GM23338 (cell line): ENCODE measurements at places on chromosomes 6 and 20.

DNA sequence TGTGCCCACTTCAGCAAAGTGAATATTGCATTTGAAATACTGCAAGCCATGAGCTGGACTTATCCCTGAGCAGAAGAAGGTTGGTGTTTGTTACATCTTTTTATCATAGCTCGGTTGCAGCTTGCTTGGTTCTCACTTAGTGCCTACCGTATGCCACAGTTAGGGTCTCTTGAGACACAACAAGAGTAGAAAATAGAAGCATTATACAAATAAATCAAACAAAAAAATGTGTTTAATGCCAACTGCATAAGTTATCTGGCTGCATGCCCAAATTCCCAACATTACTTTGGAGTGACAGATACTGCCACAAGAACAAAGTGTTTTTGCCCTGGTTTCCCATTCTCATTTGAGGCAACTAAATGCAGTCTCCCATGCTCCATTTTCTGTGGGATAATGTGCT lies 53.9 kb upstream of the LAMP5 start:
- DNase-seq, result no peak

- DNase-seq, result no peak
Measured at GRCh38 chr6:115720900-115721299, 339.8 kb downstream of the FRK start.

- DNase-seq, result no peak
Measured at GRCh38 chr20:3163099-3164042, 3.7 kb upstream of the FASTKD5 start.

DNA sequence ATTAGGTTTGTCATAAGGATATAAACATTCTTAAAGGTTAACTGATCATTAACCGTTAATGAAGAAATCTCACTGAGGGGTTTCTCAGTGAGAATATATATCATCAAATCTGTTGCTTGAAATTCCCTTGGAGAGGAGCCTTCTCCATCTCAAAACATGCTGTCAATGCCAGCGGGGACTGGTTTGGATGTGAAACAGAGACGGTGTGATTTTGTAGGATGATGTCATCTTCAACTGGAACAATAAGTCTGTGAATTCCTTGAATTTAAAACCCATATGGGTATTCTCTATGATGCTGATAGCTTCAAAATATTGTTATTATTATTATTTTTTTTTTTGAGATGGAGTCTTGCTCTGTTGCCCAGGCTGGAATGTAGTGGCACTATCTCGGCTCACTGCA lies 75.9 kb downstream of the GMPR start:
- no peak for DNase-seq

- DNase-seq, result no peak
Measured at GRCh38 chr6:33936886-33937285, 133.1 kb upstream of the MLN start.

GRCh38 chr6:89596056-89596455 lies 42.5 kb downstream of the LYRM2 start:
- no peak for DNase-seq

DNA sequence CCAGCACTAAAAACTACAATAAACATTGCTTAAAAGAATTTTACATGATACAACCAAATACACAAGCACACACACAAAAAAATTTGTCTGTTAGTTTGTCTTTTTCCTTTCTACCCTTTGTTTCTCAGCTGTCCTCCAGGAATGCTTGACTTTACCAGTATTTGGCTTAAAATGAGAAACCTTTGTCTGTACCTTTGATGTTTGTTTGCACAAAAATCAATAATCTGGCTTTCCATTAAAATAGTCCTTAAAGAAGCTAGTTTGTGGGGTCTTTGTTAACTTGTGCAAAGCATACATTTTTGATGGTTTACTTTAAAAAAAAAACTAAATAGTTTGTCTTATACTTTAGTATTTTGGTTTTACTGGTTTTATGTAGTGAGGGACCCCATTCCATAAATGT lies 49.3 kb downstream of the RPRD1B start:
- DNase-seq, result no peak

DNA sequence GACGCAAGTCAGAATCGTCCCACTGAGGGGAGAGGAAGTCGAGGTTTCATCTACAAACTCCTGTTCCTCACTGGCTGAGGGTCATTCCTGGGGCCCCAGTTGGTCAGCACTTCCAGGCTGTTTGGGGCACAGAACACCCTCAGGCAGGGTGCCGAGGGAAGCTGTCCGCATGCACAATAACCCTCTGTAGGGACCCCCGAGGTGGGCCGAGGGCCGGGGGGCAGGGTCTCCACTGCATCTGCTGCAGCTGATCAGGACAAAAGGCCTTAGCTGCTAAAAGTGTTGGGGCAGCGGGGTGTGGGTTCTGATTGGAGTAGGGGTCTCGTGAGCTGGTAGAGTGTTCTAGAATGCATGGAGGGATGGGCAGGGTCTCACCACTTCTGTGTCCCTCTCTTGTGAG lies 125.1 kb downstream of the TOX2 start:
- no peak for DNase-seq

- DNase-seq, result peak; percentile 77
Measured at GRCh38 chr20:49989234-49990065, 6.7 kb downstream of the SNAI1 start.

- DNase-seq, result peak; percentile 83
Measured at GRCh38 chr20:3115190-3116107, 30.9 kb upstream of the AVP start.

DNA sequence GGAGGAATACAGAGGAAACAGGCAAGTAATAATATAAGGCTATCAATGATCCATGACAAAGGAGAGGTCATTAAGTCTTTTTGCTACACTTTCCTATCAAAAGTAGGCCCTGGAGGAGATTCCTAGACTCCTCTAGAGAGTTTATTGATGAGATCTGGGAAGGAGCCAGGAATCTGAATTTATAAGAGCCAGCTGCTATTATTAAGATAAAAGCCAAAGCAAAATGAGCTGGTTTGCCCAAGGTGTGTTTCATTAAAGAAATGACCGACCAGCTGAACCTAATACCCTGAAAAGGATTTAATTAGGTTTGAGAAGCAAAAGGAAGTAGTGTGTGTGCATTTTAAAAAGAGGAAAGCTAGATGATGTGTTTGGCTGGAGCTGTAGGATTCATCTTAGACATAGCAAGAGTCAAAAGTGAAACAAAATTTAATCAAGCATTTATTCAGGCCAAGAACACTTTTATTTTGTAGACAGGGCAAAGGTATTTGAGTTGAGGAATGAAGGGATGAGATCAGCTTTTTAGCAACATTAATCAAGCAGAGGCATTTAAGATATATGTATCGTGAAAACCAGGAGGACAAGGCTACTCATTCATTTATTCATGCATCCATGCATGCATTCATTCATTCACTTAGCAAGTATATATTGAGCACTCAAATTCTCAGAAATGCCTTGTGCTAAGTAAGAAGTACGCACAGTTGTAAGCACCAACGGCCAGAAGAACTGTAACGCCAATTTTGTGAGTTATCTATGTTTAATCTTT lies 43.5 kb upstream of the SCAF8 start:
- DNase-seq, result no peak
